ENCODE measurements at places on chromosomes 12 and 14.

- no peak for DNase-seq
Measured at GRCh38 chr12:132593521-132593920, 16.9 kb downstream of the LRCOL1 start.

DNA sequence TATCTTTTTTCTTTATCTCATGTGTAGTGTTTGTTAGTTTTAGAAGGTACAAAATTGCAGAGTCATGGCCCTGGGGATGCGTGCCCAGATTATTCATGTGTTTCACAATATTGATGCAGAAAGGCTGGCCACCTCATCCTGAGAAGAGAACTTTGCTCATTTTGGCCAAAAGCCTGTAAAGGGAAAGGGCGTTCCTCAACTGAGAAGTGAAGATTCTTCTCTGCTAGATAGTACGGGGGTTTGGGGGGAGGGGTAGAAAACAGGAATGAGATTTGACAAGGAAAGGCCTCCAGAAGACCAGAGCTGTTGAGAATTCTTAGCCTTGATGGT, 1.7 kb downstream of the MGST1 start:
- no peak for DNase-seq

DNA sequence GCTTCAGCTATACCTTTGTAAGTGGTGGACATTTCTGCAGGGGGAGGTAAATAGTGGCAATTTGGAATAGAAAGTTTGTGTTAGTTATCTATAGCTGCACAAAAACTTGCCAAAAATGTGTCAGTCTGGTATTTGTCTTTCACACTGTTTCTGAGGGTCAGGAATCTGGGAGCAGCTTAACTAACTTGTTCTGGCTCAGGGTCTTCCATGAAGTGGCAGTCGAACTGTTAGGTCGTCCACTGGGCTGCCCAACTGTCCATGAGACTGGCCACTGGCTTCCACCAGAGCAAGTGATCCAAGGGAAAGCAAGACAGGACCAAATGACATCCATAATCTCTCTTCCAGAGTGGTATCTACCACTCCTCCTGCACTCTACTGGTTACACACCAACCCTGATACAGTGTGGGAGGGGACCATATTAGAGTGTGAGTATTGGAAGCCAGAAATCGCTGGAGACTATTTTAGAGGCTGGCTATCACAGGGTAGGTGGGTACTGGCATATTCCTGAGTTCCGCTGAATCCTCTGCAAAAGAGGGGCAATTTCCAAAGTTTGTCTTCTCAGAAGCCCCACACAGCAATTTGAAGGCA, 60.9 kb downstream of the DYRK2 start:
- no peak for DNase-seq

GRCh38 chr12:66302827-66303169, 505 bp downstream of the HELB start:
- DNase-seq = no peak

- no peak for DNase-seq
Measured at GRCh38 chr12:89878327-89878726, 169.7 kb upstream of the ATP2B1 start.

DNA sequence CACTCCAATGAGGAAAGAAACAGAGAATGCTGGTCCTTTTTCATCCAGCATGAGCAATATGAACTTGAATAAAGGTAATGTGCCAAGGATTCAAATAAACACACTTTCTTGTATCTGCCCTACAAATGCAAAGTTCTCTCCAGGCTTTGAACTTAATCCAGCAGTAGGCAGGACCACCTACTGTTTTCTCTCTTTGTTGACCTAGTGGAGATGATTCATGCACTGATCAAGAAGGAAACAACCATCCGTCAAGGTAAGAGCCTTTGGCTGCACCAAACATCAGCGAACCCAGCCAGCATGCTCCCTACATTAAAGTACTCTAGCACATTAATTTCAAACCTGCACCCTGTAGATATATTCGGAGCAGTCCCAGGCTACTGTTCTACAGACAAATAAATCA, 489.3 kb downstream of the GALC start:
- DNase-seq = no peak

- no peak for DNase-seq
Measured at GRCh38 chr14:21940887-21941856, 267.6 kb upstream of the OR4E1 start.

DNA sequence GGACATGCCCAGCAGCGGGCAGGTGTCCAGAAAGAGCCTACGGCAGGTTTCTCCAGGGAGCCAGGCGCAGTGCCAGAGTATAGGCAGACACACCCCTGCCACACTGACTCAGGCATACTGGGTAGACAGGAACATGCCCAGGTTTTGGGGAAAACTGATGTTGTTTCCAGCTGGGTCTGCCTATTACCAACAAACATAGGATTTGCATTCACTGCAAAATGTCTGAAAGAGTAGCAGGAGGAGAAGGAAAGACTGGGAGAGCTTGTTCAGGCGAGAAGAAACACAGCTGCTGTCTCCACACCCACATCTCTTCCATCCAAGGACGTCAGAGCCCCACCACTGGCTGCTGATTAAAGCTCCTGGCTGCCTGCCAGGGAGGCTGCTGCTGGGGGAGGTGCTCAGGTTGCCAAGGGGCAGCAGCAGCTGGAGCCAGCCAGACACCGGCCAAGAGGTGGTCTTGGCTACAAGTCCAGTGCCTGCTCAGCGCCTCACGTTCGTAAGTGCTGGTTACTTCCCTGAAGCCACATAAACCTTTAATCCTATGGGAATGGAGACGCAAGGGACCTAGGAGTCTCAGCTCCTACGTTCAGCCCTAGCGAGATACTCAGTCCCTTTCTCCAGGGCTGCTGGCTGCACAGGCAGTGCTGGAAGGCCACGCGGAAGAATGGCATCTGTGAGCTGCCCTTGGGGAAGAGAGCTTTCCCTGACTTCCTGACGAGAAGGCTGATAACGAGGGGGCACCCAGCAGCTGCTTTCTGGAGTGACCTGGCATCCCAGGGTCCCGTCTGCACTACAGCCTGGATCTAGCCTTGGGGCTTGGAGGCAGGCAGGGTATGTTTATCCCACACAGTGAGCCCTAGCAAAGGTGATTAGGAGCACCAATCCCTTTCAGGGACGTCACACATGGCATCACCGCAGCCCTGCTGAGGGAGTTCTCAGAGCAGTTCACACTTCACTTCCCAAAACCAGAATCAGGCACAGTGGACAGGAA, 58.1 kb downstream of the PLEKHG3 start:
- DNase-seq = peak; percentile 33

- DNase-seq = peak; percentile 11
Measured at GRCh38 chr12:124992874-124993625, 395 bp upstream of the BRI3BP start.

GRCh38 chr12:31582155-31582554, 8.8 kb downstream of the DENND5B start:
- no peak for DNase-seq

- no peak for DNase-seq
Measured at GRCh38 chr14:100419856-100420255, 96.7 kb downstream of the SLC25A47 start.

DNA sequence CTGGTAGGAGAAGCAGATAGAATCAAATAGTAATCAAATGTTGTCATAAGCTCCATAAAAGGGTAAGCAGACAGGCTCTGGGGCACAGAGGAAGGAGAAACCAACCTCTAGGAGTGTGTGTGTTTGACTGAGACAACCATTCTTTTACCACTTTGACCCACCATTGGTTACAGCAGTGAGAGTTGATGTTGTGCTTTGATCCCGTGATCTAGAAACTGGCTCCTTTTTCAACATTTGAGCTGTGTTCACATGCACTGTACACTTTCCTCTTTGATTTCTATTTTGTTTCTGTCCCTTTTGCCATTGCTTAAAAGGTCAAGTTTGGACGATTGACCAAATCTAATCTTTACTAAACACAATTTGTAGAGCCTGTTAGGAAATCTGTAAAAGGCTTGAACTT, 108.0 kb downstream of the DAAM1 start:
- DNase-seq = no peak

DNA sequence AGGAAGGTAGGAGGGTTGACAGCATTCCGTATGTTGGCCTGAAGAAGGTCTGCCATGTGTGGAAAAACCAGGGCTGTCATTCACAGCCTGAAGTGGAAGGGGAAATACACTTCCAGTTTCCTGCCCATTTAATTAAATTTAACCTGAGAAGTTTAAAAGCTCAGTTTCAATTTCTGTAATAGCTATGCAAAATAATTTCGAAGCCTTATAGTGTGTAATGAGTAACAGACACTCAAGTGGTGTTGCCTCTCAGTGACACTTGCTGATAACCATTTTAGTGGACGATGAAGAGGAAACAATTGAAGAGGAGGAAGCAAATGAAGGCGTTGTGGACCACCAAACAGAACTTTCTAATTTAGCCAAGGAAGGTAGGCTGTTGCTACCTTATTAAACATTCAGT, 44.8 kb downstream of the EP400 start:
- DNase-seq = no peak

- DNase-seq = no peak
Measured at GRCh38 chr12:50309950-50310349, 26.6 kb upstream of the LIMA1 start.

DNA sequence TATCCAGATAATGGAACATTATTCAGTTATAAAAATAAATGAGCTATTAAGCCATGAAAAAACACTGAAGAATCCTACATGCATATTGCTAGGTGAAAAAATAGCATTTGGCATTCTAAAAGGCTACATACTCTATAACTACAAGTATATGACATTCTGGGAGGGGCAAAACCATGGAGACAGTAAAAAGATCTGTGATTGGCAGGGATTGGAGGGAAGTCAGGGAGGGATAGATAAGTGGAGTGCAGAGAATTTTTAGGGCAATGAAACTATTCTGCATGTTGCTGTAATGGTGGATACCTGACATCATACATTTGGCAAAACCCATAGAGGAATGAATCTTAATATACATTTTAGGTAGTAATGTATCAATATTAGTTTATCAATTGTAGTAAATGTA, 63.1 kb upstream of the SLC38A2 start:
- DNase-seq = no peak

DNA sequence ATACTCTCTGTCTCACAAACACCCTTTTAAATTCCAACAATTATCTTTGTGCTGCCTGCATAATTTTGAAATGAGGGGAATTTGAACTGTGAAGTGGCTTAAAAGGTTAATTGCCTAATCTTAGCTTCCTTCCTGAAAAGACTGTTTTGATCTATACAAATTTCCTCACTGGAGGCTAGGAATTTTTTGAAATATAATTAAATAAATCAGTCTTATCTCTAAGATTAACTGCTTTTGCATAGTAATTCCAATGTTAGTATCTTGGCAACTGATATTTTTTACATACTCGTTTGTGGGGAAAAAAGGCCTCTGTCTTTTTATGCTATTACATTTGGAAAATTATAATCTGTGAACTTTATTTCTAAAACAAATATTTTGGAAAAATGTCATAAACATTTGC, 498.5 kb downstream of the TMTC2 start:
- no peak for DNase-seq

GRCh38 chr12:52380271-52380694, 5.2 kb downstream of the KRT84 start:
- peak; percentile 21 for DNase-seq
